Activated naive CD4-positive, alpha-beta T cell treated with anti-CD3 and anti-CD28 coated beads for 36 hours (primary cell): ENCODE measurements at places on chromosomes 3 and 15. TPM values are rescaled to one million over a fixed set of nuclear protein-coding genes. Genes with fewer than 3 reads are reported as not detected.

The SLC6A11 gene
- not detected for total RNA-seq

The HYAL1 gene
- not detected for total RNA-seq

The SUSD5 gene
- total RNA-seq: not detected

DNA sequence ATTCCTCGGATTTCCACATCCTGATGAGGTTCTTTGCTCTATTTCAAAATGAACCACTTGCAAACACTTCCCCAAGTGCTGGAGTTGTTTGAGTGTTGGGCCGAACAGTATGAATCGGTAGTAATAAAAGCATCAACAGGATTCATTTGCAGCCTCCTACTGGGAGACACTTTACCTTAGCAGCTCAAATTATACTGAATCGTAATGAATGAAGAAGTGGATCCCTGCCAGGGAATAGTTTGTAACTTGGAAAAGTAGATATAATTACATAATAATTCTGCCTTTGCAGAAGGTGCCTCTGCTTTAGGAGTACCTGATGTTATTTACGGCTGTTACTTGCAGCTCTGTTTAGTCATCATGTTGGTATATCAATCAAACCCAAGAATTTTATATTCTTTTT, 669.1 kb downstream of the CADM2 start:
- no peak for DNase-seq

- no peak for DNase-seq
Measured at GRCh38 chr15:32994810-32995424, 199.6 kb downstream of the FMN1 start.

DNA sequence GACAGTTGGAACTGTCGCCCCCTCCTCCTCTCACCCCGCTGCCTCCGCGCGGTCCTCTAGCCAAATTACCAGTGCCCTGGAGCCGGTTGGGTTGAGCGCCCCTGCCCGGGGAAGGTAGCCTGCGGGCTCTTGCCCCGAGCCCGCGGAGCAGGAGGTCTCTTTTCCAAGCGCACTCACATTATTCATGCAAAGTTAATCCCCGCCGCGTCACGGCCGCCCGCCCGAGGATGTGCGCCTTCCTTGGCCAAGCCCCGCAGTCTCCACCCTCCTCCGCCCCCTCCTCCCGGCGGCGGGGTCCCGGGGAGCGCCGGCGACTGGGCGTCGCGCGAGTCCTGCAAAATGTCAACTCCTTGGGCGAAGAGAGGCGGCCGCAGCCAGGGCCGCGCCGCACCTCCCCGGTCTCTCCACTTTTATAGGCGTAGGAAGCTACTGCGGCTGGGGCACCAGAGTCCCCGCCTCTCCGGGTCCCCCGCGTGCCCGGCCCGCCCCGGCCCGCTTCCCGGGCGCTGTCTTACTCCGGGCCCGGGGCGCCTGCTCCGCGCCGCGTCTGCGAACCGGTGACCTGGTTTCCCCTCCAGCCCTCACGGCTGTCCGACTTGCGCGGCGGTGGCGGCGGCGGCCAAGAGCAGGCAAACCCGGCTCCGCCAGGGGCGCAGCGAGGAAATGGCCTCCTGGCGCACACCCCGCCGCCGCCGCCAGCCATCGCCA, at the start of gene THRB:
Gene THRB, minus strand, starts transcription at position 233 of the 708 bp plus-strand sequence.
- DNase-seq: peak; percentile 7

DNA sequence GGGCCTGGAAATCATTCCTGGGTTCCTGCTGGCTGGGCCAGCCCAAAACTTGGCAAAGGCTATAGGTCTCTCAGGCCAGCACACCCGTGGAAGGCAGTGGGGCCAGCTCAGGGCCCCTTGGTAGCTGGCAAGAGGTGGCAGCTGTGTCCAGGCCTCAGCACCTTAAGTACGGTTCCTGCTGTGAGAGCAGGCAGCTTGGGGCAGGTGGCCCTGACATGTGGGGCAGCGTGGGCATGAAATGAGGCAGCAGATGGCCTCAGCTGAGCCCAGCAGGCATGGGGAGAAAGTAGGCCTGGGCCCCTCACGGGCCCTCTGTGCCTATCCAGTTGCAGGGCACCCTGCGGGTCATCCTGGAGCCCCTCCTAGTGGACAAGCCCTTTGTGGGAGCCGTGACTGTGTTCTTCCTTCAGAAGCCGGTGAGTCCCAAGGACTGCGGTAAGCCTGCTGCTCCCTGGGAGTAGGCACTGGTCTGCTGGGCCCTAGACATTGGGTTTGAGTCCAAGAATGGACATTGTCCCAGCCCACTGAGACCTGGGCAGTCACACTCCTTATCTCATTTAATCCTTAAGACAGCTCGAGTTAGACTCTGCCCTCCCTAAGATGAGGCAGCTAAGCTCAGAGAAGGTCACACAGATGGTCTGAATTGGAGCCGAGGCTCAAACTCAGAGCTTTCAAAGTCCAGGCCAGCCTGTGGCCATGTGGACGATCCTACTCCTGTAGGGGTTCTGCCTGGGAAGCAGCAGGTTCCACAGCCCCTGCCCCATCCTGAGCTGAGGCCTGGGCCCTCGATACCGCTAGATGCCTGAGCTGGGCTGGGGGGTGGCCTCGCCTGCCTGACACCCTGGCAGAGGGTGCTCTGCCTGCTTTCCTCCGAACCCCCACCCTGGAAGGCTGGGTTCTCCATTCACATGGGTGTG, 25.5 kb downstream of the ESYT3 start:
- no peak for DNase-seq

GRCh38 chr3:131079086-131079485, 52.4 kb downstream of the NEK11 start:
- DNase-seq: no peak

- DNase-seq: no peak
Measured at GRCh38 chr3:125129512-125129997, 73.8 kb upstream of the HEG1 start.
